ENCODE measurements at places on chromosomes 4 and X.

DNA sequence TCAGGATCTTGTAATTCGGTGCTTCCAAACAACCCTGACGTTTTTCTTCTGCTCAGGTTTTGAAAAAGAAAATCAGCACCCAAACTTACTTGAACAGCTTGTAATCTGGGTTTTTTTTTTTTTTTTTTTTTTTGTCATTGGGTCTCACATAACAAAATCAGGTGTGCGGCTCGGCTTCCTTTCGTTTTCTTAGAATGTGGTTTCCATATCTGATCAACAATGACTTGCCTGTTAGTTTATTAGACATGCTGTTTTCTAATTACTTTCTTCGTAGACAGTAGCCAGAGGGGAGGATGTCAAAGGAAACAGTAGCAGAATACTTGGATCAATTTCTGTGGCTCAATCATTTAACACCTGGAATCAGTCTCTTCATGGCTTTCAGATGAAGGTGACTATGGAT is 890 bp upstream of the FREM3 start:
- no peak for DNase-seq

- no peak for DNase-seq
Observed at GRCh38 chr4:178316211-178316610, 874.0 kb upstream of the AGA start.

DNA sequence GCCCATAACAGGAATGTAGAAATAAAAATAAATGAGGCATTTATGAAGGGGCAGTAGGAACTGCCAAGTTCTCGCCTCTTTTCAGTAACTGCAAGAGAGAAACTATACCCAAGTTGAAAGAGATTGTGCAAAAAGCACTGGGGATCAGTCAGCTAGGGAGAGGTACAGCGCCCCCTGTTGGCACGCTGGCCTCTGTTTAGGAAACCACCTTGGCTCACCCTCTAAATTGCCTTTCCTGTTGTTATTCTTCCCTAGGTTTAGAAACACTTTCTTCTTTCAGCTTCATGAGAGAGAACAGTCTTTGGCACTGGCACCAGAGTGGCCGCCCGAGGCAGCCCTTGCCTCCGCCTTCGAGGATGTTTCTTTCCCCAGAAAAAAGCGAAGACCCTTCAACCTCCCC is 348.5 kb downstream of the MID1IP1 start:
- DNase-seq: peak; percentile 16

GRCh38 chr4:187016101-187016500 is 292.4 kb upstream of the FAT1 start:
- peak; percentile 22 for DNase-seq

GRCh38 chr4:23733476-23733875 is 156.4 kb downstream of the PPARGC1A start:
- DNase-seq: no peak

GRCh38 chr4:13893211-13893610 is 265.7 kb upstream of the BOD1L1 start:
- DNase-seq: peak; percentile 23

DNA sequence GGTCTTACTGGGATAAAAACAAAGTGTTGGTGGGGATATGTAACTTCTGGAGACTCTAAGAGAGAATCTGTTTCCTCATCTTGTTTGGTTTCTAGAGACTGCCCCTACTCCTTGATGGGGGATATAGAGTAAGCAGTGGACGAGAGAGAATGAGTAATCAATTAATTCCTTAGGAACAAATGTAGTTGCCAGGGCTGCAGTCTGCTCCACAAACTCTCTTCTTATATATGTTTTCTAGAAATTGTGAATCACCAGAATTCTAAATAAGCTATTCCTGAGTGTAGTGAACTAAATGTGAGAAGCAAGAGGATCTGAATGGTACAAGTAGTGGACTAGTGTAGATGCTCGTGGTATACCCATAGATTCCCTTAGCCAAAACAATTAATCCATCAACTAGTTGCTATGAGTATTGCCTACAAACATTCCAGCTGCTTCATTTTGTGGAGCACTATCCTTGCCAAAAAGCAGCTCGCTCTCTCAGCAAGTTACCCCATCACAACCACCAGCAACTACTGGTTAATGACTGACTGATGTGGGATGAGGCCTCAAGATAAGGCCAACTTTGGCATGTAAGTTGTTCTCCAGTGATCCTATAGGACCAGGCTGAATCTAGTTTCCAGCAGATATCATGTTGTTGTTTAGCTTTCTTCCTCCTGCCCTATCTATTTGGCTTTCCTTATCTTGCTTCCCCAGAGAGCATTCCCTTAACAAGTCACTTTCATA is 273.0 kb downstream of the SLC7A11 start:
- DNase-seq: no peak

DNA sequence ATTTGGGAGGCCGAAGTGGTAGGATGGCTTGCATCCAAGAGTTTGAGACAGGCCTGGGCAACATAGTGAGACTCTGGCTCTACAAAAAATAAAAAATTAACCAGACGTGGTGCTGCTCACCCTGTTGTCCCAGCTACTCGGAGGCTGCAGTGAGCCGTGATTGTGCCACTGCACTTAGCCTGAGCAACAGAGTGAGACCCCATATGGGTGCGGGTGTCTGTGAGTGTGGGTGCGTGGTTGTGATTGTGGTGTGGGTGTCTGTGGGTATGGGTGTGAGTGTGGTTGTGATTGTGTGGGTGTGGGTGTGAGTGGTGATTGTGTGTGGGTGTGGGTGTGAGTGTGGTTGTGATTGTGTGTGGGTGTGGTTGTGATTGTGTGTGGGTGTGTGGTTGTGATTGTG is 114.6 kb downstream of the UBE2K start:
- DNase-seq: no peak

DNA sequence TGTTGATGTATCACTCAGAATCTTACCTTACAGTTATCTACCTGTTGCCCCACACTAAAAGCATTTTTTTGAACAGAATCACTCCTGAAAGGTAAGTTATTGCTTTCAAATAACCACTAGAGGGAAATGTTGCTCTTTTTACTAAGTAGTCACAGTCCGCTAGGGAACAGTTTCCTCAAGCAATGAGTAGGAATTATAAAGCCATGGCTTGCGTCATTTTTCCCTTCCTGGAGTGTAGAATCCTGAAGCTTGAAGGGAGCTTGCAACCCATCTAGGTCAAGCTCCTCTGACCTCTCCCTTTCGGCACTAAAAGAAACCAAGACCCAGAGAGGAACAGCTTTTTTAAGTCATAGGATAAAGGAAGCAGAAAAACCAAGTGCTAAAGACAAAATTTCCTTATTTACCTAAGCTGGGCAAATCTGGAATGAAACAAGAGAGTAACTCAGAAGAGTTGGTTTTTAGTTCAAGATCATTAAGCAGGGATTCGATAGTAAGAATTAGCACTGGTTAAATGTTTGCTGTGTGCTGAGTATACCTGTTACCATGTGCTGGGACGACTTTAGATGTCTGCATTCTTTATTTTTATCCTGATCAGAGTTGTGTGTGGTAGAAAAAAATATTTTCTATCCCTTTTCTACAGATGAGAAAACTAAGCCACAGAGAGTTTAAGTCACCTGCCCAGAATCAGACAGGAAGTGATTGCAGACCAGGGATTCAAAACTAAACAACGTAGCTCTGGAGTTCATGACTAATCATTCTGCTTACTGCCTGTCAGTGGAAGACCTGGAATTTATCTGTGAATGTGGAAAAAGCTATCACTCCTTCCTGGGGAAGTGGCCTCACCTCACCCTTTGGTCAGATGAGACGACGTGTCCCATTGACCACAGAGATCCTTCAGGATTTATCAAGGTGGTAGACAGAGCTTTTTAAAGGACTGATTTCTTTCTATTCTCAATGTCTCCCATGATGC is 631.5 kb downstream of the RAB28 start:
- DNase-seq: peak; percentile 38
